ENCODE measurements at places on chromosomes 3 and 15.

- DNase-seq, result no peak
Measured at GRCh38 chr3:81105789-81106488, 655.5 kb downstream of the GBE1 start.

DNA sequence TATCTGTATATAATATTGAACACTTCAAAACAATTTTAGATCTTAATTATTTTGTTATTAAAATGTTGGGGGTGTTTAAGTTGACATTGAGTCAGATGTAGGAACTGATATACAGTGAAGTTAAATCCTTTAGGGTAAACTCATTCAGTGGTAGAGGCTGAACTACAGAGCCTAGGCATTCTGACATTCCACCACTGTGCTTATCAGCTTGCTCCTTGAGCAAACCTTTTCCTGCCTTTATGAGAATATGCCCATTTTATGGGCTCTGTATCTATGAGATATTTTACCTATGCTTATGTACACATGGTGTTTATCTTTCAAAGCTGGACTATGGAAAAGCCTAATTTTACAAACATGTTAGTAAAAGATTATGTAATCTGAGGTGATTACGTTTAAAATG, 407.5 kb downstream of the ZBTB20 start:
- no peak for DNase-seq

GRCh38 chr15:90038632-90039095, 37.5 kb downstream of the ZNF710 start:
- no peak for DNase-seq

GRCh38 chr3:193509103-193509965, 45.4 kb downstream of the ATP13A4 start:
- DNase-seq, result no peak

- no peak for DNase-seq
Measured at GRCh38 chr3:65138556-65138955, 450.8 kb upstream of the ADAMTS9 start.

DNA sequence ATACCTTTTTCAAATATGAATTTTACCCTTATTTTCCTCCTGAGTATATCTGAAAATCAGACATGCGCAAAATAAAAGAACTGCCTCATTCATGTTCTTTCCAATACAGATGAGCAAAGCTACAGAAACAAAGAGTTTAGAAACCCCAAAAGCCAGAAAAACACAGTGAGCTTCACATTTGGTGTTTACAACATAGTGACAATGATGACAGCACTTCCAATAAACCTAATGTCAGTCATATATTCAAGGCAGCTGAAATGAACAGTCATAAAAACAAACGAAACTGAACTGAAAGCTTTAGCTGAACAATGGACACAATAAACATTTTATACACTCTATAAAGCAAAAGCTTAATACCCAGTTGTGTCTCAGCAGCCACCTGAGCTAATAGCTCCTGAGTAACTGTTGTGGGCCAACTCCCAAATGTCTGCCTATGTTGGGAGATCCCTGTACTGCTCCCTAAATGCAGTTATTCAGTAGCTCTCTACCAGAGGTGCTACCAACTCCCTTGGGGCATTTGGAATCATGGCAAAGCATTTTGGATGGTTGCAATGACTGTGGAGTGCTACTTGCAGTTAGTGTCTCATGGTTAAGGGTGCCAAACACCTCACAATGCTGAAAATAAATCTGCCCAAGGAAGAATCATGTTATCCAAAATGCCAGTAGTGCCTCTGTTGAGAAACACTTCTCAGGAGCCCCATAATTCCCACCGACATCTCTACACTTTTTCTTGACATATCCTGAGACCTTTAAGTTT, 131.5 kb downstream of the TGFBR2 start:
- no peak for DNase-seq

DNA sequence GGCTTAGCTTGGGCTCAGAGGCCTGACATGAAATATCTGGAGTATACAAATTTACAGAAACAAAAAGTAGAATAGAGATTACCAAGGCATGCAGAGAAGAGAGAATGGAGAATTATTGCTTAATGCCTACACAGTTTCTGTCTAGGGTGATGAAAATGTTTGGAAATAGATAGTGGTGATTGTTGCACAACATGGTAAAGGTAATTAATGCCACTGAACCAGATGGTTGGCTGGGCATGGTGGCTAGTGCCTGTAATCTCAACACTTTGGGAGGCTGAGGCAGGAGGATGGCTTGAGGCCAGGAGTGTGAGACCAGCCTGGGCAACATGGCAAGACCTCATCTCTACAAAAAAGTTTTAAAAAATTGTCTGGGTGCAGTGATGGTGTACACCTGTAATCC, 46.6 kb upstream of the OSBPL11 start:
- no peak for DNase-seq

- no peak for DNase-seq
Measured at GRCh38 chr3:111859061-111859973, at the start of gene PHLDB2. Gene PHLDB2, plus strand, starts transcription at chr3:111859265. Its CDS starts 24,813 bp downstream, at chr3:111884078.

GRCh38 chr3:180116658-180117057, 79.9 kb upstream of the PEX5L start:
- no peak for DNase-seq

GRCh38 chr3:128709038-128709437, 16.9 kb upstream of the RAB7A start:
- no peak for DNase-seq

- no peak for DNase-seq
Measured at GRCh38 chr3:174126990-174127758, 729.6 kb downstream of the NLGN1 start.

DNA sequence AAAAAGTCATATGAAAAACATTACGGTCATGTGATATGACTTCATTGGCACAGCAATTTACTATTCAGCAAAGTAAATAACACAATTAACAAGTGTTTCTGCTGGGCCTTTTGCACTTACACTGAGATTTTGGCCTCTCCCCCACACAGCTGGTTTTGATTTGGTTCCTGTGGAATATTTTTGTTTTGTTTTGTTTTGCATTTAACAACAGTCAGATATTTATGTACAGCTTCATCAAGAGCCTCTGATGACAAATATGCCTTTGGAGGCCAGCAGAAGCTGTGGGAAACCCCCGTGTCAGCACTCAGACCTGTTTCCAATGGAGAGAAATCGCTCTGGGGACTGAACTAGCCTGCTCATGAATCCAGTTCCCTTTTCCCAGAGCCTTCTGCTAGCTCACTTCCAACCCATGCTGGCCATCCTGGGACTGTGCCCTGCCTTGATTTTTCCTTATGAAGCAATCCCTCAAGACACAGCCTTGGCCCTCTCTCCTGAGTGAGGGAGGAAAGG, 161.9 kb downstream of the ATG7 start:
- peak; percentile 58 for DNase-seq

DNA sequence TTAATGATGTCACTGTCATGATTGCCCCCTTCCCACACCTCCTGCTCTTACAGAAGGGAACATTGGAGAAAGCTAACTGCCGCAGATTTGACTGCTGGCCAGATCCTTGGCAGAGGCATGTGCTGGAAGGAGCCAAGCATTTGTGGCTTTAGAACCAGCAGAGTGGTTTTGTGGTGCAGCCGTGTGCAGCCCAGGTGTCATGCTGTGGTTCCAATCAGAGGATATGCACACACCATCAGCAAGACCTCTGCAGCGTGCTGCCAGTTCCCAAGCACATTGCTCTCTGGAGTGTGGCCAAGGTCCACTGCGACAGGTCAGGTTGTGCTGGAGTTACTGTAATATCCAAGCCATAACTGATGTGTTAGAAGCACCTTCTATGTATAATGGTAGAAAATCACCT, 61.6 kb downstream of the OTOL1 start:
- DNase-seq, result no peak

- DNase-seq, result no peak
Measured at GRCh38 chr3:50358355-50358910, 888 bp downstream of the TMEM115 start.

- DNase-seq, result no peak
Measured at GRCh38 chr3:32121137-32121536, 14.7 kb downstream of the GPD1L start.

- DNase-seq, result no peak
Measured at GRCh38 chr3:21718943-21719591, 31.9 kb downstream of the ZNF385D start.

DNA sequence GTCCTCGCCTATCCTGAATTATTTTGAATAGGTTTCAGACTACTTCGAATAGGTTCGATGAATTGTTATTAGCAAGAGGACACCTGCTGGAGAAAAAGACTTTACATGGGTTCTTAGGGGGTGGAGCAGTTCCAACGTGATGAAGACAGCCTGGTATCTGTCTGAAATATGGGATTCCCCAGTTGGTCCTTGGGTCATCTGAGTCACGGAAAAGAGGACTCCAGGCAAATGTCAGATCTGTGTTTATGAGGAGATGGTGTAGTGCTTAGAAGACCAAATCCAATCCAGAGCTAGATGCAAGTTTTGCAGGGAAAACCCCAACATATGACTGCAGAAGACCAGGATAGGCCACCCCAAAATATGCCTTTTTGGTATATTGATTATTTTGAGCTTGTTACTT, 98.9 kb upstream of the IGSF10 start:
- no peak for DNase-seq

DNA sequence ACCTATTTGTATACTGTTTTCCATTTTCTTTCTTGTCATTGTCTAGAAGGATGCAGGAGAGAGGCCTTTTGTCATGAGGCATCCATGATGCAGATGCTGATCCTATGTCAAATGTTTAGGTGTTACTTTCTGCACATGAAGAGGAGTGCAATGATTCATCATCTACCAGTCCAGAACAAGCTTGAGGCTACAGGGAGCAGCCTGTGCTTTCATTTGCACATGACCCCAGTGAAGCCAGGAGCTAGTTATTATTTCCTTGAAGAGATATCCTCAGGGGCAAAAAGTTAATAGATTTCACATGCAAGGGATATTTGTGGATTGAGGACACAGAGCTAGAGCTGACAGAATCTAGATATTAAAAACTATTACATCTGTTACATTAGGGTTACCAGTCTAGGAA, 204.4 kb upstream of the TGFBR2 start:
- peak; percentile 10 for DNase-seq

DNA sequence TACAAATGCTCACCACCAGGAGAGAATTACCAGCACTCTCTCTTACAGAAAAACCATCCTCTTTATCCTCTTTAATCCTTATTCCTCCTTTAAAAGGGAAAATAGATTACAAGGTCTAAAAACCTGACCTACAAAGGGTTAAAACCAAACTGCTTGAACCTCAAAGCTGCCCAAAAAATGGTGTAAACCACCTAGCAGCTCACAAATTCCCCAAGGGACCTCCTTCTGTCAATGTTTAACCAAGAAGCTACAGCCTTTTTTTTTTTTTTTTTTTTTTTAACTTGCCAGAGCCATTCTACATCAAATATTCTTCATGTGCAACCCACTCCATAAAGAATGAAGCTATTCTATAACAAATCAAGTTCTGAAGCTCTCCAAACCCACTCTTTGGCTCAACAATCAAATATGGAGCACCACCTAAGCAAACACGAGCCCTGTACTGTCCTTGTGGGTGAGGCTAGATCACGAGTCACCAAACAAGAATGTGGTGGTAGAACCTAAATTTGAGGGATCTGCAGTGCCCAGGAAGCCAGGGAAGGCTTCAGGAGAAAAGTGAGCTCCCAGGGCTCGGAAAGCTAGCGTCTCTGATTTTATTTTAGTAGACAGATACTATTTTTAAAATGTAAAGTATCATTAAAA, 20.1 kb downstream of the OSBPL10 start:
- no peak for DNase-seq

GRCh38 chr15:58839485-58839884, 68.4 kb downstream of the MINDY2 start:
- DNase-seq, result no peak

GRCh38 chr3:184361532-184361931, at the start of the genes CLCN2 and POLR2H:
Gene CLCN2, minus strand, starts transcription at chr3:184361605. Its CDS starts 126 bp downstream, at chr3:184361479.
Gene POLR2H, plus strand, starts transcription at chr3:184361710. Its CDS starts 1,783 bp downstream, at chr3:184363493.
- no peak for DNase-seq

GRCh38 chr3:99647081-99647480, 8.7 kb downstream of the COL8A1 start:
- DNase-seq, result no peak

DNA sequence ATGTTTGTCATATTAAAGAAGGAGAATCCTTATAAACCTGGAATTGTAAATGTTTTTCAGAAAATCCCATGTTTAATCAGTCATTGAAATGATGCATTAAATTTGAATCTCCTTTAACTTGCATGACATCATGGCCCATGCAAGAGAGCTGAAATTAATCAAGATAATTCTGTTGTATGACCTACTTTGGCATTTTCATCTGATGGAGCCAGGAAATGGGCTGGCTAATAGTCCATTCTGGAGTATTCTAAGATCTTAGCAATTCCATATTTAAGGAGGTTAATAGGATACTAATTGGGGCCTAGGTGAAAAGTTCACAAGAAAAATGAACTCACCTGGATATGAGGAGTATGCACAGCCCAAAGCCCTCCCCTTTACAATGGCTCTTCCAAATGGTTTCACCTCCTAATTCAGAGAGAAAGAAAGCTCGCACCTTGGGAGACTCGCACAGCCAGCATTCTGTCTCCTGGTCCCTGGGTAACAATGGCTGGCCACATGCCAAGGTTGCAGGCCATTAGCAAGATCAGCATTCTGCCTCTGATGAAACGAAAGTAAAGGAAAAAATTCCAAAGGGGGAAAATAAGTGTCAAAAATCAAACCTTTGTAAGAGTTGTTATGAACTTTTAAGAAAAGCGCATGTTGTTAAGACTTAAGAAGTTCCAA, 786.4 kb downstream of the MCTP2 start:
- no peak for DNase-seq

DNA sequence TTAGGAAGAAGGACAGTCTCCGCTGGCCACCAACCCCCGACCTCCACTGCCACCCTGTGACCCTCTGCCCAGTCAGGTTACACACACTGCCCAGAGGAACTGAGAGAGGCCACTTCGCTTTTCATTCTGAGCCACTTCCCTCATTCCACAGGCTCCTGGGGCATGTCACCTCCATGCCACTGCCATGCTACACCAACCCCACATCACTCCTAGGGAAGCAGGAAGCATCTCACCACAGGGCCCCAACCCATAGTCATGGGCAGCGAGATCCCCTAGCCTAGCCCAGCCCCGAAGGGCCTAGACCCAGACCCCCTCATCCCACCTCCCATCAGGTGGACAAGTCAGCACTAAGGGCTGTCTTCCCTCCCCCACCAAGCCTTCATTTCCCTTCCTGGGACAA, 1.4 kb downstream of the PLCB2 start:
- DNase-seq, result no peak

- no peak for DNase-seq
Measured at GRCh38 chr3:193230610-193231009, 10.4 kb upstream of the PLAAT1 start.

GRCh38 chr3:45571969-45572368, 22.6 kb upstream of the LIMD1 start:
- DNase-seq, result no peak

GRCh38 chr15:50996641-50997040, 88.2 kb downstream of the AP4E1 start:
- peak; percentile 53 for DNase-seq

Measured in AG04449 (cell line).